Osteocyte (in vitro differentiated cells): ENCODE measurements at places on chromosomes 2 and 18. TPM values are rescaled to one million over a fixed set of nuclear protein-coding genes. Genes with fewer than 3 reads are reported as not detected.

MROH2A gene
- not detected in 2 replicates for total RNA-seq

PSMG2 gene
- 63.4 and 68.1 TPM in 2 replicates for total RNA-seq

HIBCH gene
- 26.8 and 28.4 TPM in 2 replicates for total RNA-seq

TAF4B gene
- total RNA-seq = 2.3 and 2.7 TPM in 2 replicates

AOX1 gene
- 0.97 and 1.7 TPM in 2 replicates for total RNA-seq

TUBA3D gene
- total RNA-seq = not detected in 2 replicates

HRH4 gene
- total RNA-seq = not detected in 2 replicates

SIX3 gene
- total RNA-seq = not detected in 2 replicates
